Activated T-helper 9 cell treated with anti-CD3 and anti-CD28 coated beads, Interleukin-2, amount 50 U/mL, for 16 hours (primary cell): ENCODE measurements at places on chromosomes 7 and 10.

DNA sequence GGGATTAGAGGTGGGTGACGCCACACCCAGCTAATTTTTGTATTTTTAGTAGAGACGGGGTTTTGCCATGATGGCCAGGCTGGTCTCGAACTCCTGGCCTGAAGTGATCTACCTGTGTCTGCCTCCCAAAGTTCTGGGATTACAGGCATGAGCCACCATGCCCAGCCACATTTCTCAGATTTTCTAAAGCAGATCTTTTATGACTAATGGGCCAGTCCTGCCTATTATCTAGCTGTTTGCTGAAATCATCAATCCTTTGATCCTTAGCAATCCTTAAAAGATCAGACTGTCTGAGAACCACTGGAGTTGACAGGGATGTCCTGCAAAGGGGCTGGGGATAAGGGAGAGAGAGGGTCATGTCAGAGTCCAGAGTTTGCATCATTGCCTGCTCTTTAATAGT is 21.2 kb upstream of the ABCA13 start:
- DNase-seq = no peak

GRCh38 chr10:71271662-71272055 is 47.4 kb upstream of the SLC29A3 start:
- no peak for DNase-seq

DNA sequence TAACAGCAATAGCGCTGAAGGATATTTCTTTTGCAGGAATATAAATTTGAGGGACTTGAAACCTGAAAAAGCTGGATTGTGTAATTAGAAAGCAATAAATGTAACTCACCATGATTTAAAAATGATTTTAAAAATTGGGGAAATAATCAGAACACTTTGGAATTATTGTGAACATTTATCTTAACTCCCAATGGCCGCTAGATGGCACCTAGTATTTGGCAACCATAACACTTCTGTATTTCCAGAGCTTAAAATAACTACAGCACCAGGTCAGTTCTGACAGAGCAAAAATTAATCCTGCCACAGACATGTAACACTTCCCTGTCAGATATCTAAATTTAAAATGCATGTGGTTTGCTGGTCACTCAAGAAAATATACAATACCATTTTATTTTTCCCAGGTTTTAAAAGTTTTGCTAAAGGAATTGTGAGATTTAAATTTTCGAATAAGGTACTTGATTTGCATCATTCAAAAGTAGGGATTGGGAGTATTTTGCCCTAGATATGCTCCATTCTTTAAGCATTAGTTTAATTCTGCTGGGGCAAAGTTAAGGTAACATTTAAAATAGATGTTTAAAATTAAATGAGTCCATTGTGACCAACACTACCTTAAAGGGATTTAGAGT is 144.5 kb downstream of the PPP1R3A start:
- no peak for DNase-seq

- DNase-seq = no peak
These were observed 112.4 kb downstream of the SMURF1 start for GRCh38 chr7:99031496-99031895.

DNA sequence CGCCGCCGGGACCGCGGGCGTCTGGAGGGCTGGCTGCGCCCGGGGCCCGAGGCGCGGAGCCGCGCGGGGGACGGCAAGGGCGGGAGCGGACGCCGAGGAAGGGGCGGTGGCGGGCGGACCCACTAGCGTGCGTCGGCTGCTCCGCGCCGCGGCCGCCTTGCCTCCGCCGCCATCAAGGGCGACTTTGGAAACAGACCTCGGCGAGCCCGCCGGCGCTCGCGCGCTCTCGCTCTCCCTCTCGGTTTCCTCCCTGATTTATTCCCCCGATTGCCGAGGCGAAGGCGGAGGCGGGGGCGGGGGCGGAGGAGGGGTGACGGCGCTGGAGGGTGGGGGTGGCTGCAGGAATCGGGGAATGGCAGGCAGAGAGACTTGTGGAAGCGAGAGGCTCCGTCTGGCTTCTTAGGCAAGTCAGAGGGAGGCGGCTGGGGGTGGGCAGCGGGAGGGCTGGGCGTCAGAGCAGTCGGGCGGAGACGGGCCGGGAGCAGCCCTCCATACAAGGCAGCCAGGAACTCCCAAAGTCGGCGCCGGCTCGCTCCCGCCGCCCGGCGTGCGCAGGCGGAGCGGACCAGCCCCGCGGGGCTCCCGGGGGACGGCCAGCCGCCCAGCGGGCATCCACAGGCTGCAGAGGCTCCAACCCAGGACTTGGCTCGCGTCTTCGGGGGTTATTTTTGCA is at the start of gene CACNA2D1:
Gene CACNA2D1, minus strand, starts transcription at position 231 of the 673 bp plus-strand sequence.
- DNase-seq = no peak

GRCh38 chr10:15374156-15374555 is 3.1 kb upstream of the FAM171A1 start:
- no peak for DNase-seq

DNA sequence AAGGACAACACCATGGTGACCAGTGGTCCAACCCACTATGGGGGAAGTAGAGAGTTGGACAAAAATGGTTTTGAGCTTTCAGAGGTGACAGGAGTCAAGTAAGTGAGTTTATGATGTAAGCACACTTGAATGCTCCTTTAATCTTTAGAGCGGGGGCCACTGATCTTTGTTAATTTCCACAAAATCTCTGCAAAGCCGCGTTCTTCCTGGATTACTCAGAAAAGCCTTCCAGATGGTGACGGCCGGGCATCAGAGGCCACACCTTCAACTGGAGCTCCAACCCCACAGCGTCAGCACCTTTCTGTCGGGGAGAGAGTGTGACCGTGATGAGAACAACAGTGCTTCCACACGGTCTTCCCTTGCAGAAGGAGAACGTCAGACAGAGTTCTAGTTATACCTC is 35.2 kb upstream of the KLF6 start:
- no peak for DNase-seq

- DNase-seq = peak; percentile 19
These were observed 1.6 kb downstream of the KLHDC10 start for GRCh38 chr7:130071701-130072622.

GRCh38 chr10:79287973-79288723 is 59.1 kb upstream of the PPIF start:
- DNase-seq = no peak

GRCh38 chr7:157854066-157854891 is 517.5 kb downstream of the DNAJB6 start:
- DNase-seq = no peak

- DNase-seq = no peak
These were observed 65.7 kb upstream of the NOBOX start for GRCh38 chr7:144468990-144469732.

GRCh38 chr7:143222782-143223181 is 945 bp downstream of the TAS2R40 start:
- DNase-seq = no peak

GRCh38 chr10:86048973-86049372 is 317.6 kb downstream of the GRID1 start:
- DNase-seq = no peak

DNA sequence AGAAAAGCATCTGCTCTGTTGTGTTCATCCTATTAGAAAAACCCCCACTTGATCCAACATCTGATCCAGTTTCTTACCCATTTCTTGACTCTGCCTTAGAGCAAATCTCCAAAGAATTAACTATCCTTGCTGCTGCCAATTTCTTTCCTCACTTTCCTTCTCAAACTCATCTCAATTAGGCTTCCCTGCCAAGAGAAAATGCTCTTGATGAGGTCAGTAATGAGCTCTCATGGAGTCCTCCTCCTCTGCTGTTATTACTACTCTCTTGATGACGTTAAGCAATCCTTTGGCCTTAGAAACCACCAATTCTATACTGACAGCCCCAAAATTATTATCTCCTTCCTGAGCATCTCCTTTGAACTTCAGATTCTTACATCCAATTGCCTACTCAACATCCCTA is 162.0 kb upstream of the FAM13C start:
- DNase-seq = no peak

DNA sequence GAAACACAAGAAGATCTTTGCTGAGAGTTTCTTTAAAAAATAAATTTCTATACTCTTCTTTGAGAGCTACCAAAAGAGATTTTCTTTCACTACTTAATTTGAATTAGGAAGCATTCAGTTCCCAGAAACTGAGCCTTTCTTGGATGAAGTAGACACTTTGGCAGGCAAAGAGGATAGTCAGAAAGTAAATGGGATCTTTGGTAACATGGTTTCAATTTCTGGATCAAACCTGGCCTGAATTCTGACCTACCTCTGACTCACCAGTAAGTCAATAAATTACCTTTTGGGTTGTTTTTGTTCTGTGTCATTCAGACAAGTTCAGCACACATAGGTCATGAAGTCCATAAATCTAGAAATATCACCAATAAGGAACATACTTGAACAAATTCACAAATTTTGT is 26.8 kb upstream of the CABCOCO1 start:
- DNase-seq = no peak

DNA sequence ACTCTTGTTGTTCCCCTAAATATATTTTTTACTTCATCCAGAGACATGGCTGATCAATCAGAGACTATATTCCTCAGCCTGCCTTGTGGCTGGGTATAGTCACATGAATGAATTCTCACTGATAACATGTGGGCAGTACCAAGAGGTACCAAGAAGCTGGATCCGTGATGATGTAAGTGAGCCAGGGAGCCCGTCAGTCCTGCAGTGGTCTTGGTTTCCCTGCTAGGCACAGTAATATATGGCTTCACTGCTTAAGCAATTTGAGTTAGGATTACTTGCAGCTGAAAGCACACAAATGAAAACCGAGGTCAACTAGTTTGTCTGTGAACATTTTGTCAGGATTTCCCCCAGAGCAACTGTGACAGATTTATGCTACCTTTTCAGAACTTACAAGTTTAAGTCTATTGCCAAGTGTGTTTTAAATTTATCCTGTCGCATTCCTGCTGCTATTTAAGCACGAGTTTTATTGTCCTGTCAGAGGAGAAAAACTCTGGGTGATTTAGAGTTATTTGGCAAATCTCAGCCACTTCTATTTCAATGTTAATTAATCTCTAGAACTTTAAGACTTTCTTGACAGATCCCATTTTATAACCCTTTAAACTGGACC is 381.8 kb downstream of the PHF14 start:
- no peak for DNase-seq
